ENCODE measurements at places on chromosomes 1 and 21.
A peak's percentile ranks its signal among the peaks of the same experiment; 100 is the strongest.

DNA sequence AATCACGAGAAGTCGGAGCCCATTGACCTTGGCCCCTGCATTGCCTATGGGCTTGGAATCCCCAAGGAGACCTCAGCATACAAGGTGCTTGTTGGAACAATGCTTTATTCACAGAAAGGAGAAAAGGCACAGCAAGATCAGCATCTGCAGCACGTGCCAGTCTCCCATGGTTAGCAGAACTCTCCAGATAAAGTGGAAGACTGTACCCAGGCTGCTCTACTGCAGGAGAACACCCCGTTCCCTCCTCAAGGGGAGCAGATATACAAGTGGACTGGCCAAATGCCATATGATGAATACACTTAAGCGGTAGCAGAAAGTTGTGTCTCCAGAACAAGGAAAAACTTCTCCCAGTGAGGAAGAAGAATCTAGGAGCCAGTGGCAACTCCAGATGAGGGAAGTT, 53.5 kb downstream of the ST6GALNAC3 start:
- DNase-seq, result no peak

DNA sequence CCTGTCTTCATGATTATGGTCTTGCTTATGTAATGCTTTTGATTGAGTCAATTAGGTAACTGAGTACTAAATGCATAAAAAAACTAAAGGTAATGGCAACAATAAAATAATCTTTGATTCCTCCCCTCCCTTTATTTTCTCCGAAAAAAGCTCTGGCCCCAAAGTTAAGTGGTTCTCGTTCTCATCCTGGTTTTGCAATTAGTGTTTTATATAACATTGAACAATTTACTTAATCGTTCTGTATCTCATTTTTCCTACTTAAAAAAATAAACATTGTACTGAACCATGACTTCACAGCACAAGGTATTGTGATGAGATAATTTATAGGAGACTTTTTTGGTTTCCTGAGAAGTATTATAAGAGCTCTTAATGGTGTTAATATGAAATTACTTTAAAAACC, 11.3 kb downstream of the SLC22A15 start:
- no peak for DNase-seq

- no peak for DNase-seq
Measured at GRCh38 chr1:185053204-185053603, 7.8 kb downstream of the RNF2 start.

- no peak for DNase-seq
Measured at GRCh38 chr1:59081795-59082194, 215.1 kb upstream of the FGGY start.

GRCh38 chr21:34113842-34114241, 40.5 kb downstream of the MRPS6 start:
- DNase-seq, result no peak

DNA sequence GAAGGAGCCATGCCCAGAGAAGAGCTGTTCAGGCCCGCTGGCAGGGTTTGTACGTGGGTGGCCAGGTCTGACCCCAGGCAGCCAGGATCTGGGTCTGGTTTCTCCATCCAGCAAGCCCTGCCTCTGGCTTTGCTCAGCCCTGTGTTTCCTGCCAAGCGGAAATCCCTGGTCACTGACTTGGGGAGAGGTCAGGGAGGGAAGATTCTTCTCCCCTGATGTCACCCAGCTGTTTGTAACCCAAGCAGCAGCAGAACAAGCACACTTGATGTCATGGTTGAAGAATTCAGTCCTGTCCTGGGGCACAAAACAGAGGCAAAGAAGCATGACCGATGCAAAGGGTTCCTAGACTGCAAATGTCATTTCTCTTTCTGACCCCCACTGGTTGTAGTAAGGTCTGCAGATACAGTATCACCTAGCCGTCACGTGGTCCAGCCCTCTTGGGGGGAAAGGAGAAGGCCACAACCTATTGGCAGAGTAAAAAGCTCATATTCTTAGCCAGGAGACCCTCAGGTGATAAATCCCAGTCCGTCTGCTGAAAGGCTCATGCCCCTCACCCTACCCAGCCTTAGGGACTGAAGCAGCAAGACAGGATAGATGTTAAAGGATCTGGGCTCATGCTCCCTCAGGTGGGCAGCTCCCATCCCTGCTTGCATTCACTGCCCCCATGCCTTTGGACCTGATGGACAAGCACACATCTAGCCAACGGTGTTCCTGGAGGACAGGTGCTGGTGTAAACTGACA, 120.9 kb downstream of the SYT2 start:
- no peak for DNase-seq

DNA sequence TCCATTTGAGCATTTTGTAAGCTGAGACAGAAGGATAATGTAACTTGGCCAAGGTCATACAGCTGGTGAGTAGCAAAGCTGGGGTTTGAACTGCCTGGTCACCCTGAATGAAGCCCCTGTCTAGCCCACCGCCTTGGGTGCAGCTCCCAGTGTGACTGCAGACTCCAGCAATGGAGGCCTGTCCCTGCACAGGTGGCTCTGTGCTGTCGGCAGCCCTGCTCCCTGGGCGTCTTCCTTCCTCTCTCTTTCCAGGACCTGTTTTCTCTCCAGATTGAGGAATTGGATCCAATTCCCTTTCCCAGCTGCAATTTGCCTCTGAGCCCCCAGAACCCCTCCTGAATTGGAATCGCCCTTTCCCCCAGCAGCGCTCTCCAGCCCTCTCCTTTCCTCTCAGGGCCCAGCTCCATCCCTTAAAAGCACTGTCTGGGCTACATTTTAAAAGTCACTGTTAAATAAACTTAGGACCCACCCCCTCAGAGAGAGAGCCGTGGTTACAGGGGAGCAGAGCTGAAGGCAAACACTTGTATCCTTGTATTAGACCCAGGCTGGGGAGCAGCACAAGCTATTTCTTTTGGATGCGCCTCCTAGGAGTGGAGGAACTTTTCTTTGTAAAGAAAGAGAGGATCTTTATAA, 161.4 kb upstream of the LMO4 start:
- no peak for DNase-seq

DNA sequence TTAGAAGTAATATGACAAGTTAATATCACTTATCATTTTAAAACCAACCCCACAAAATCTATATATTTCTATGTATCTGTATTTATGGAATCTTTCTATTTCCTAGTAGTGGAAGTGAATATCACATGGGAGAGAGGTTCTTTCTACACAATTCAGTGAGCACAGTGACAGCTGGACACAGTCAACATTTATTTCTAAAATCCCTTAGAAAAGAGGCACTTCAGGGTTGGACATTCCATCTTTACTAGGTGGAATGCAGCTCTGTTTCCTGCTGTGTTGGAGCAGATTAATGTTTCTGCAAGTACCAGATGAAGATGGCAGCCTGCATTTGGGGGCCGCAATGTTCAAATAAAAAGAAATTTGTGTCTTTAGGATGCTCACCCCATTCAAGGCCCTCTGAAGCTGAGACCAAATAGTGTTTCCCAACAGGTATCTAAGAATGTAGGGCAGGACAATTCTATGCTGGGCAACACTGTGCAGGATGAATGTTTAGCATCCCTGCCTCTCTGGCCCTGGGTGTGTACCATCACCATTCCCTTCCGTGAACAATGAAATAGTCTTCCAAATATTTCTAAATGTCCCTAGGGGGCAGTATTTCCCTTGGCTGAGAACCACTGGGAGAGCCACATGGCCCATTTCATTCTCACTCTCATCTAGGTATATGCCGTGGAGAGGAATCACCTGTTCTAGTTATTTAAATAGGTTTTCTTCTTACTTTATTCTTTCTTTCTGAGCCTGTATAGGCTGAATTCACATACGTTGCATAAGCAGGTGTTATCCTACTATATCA, 394.8 kb downstream of the PRDM2 start:
- DNase-seq, result peak; percentile 4

GRCh38 chr1:226061841-226062557, 517 bp upstream of the H3-3A start:
- DNase-seq, result peak; percentile 52

- DNase-seq, result no peak
Measured at GRCh38 chr1:179824265-179824664, 53.3 kb downstream of the TOR1AIP2 start.

GRCh38 chr1:198072177-198072576, 84.6 kb upstream of the NEK7 start:
- no peak for DNase-seq

- no peak for DNase-seq
Measured at GRCh38 chr1:26696654-26697430, 1.0 kb downstream of the ARID1A start.

DNA sequence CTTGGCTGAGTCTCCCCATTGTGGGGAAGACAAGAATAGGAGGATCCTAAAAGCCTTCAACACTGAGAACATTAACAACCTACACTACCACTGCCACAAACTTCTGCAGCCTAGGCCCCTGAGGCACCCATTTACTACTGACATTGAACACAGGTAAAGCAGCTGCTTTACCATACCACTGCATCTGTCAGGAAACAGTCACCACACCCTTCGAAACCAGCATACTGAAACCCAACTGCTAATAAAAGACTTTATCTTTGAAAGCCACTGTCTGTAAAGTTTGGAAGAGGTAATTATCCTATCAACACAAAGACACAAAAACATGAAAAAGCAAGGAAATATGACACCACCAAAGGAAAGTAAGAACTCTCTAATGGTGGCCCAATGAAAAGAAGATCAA, 7.4 kb downstream of the IFNAR1 start:
- no peak for DNase-seq

DNA sequence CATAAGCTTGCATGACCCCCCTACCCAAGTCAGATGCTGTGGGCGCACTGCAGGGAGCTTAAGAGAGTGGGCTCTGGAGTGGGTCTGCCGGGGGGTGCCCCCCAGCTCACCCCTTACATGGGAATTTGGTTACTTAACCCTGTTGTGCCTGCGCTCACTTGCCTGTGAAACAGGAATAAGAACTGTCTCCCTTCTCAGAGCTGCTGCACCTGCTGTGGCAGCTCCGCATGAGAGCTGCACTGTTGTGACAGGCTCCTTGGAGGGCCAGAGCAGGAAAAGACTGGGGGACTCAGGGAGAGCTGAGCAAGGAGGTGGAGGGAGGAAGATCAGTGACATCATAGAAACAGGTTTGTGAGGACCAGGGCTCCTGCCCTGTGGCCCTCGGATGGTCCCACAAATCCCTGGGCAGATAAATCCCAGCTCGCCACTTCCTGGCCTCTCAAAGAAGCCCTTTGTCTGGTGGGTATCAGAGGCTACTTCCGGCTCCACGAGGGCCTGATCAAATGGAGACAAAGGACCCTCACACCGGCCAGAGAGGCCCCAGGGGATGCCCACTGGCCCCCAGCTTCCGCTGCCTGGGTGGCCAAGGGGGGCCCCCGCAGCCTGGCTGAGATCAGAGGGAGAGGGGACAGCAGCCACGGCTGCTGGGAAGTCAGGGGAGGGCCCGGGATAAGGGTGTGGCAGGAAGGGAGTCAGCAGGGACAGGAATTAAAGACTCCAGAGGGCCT, 28.9 kb upstream of the LAPTM5 start:
- no peak for DNase-seq

- DNase-seq, result no peak
Measured at GRCh38 chr21:25809013-25809412, 74.2 kb downstream of the GABPA start.

DNA sequence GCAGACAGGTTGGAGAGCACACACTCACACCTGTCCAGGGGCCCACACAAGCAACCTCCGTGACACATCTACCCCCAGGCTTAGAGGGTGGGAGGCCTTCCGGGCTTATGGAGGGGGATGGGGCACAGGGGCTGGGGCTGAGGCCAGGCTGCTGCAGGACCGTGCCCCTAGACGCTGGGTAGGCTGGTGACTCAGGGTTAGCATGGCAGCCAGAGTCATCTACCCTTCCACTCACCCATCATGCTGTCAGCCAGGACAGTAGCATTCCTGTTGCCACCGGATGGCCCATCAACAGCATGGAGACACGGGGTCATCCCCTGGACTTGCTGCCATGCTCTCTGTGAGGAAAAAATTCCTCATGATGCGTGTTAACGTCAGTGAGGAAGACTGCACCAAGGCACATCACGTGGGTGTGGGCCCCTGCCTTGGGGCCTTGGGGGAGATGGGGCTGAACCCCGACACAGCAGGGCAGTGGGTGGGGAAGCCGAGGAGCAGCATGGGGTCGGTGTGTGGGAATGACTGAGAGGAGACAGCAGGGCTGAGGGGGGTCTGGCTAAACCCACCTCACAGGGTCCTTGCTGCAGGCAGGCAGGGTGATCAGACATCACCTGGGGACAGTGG, 52.8 kb downstream of the WNT9A start:
- no peak for DNase-seq

DNA sequence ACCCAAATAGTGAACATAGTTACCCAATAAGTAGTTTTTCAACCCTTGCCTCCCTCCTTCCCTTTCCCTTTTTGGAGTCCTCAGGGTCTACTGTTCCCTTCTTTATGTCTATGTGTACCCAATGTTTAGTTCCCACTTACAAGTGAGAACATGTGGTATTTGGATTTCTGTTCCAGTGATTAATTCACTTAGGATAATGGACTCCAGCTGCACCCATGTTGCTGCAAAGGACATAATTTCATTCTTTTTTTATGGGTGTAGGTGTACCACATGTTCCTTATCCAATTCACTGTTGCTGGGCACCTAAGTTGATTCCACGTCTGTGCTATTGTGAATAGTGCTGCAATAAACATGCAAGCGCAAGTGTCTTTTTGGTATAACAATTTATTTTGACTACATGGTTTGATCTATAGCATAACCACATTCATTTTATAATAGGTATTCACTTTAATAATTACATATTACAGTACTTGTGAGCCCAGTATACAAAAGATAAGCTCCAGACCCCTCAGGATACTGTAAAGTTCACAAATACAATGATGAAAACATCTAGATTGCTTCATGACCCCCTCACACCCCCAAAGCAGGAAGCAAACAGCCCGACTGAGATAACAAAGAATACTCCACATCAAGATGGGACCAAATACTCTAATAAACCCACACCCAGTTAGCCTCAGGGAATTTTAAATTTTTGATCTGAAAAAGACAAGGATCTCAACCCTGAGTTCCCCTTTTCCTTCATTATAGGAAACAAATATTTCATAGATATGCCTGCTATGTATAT, 45.3 kb downstream of the PUM1 start:
- no peak for DNase-seq

- no peak for DNase-seq
Measured at GRCh38 chr1:182301026-182301436, 90.6 kb downstream of the GLUL start.

GRCh38 chr1:163085041-163085903, 16.1 kb downstream of the RGS4 start:
- no peak for DNase-seq

DNA sequence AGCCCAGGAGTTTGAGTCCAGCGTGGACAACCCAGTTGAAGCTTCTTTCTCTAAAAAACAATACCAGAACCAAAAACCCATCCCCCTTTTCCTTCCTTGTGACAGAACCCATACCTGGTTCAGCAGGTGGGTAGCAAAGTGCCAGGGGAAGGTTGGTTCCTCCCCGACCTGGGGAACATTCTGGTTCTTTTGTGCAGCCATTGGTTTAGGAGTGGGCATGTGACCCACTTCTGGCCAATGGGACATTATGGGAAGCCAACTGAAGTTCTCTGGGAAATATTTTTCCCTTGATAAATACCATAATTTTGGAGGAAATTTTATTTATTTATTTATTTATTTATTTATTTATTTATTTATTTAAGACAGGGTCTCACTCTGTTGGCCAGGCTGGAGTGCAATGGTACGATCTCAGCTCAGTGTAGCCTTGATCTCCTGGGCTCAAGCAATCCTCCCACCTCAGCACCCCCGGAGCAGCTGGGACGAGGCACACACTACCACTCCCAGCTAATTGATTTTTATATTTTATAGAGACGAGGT, 15.8 kb upstream of the MAPKAPK2 start:
- DNase-seq, result no peak

GRCh38 chr1:23371987-23372880, 2.6 kb upstream of the ZNF436 start:
- no peak for DNase-seq

- DNase-seq, result no peak
Measured at GRCh38 chr1:201112173-201112731, at the start of gene CACNA1S. TSS of gene CACNA1S (minus strand) at chr1:201112426. CDS start at chr1:201112339, 87 bp downstream.

GRCh38 chr21:46208761-46209721, 19.5 kb downstream of the LSS start:
- DNase-seq, result no peak

All from AML-193 (cell line).